Fibroblast of skin of left quadriceps (primary cell): ENCODE measurements at places on chromosomes 4 and X.

GRCh38 chr4:84874619-84875018 is 91.9 kb downstream of the WDFY3 start:
- no peak for DNase-seq

- DNase-seq: no peak
These were observed 555.0 kb upstream of the DIPK2B start for GRCh38 chrX:45755703-45756102.

GRCh38 chr4:41935652-41936021 is 408 bp downstream of the TMEM33 start:
- no peak for DNase-seq

DNA sequence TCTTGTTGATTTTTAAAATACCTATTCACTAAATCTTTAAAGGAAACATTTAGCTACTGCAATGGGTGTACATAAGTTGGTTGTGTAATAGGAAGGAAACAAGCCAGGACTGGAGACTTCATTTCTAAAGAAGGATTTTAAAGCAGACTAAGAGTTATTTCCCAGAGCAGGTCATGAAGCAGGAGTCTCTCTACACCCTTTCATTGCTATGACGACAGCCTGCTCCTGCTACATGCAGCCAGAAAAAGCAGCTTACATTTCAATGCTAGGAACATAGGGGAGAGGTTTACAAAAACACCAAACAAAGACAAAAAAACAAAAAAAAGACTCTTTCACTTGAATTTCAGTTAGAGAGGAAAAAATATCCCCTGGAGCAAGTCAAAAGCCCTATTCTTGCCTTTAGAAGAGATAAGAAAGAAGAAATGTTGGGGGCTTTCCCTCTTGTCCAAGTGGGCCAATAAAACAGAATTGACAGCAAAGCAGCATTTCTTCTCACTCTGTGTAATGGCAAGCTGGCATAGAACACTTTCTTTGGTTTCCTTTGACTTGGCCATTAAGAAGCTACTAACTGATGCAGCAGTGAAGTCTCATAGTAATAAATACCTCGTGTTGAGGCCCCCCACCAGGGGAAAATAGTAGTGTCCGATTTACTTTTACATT is 3.4 kb downstream of the SPARCL1 start:
- no peak for DNase-seq

- no peak for DNase-seq
These were observed 16.8 kb upstream of the FAM241A start for GRCh38 chr4:112128452-112128851.
